ENCODE measurements at places on chromosomes 11 and 22. TPM values are rescaled to one million over a fixed set of nuclear protein-coding genes. Genes with fewer than 3 reads are reported as not detected.

SCGB1C1 gene
- not detected for total RNA-seq

ACRV1 gene
- total RNA-seq, result not detected

ENTHD1 gene
- total RNA-seq, result not detected

CHADL gene
- 1.6 TPM for total RNA-seq

CARD18 gene
- 0.38 TPM for total RNA-seq

TBX10 gene
- not detected for total RNA-seq

UBQLN3 gene
- 0.13 TPM for total RNA-seq

KRTAP5-10 gene
- total RNA-seq, result not detected

AMBRA1 gene
- total RNA-seq, result 11.3 TPM

SLC22A12 gene
- not detected for total RNA-seq

SDF2L1 gene
- 67.9 TPM for total RNA-seq

MS4A13 gene
- not detected for total RNA-seq

ANO9 gene
- 7.4 TPM for total RNA-seq

OR52A1 gene
- not detected for total RNA-seq

TSPO gene
- 486 TPM for total RNA-seq

NELL1 gene
- total RNA-seq, result not detected

SLC17A6 gene
- not detected for total RNA-seq

FCHSD2 gene
- total RNA-seq, result 3.6 TPM

CASTOR1 gene
- 2.4 TPM for total RNA-seq

OR8H2 gene
- total RNA-seq, result not detected

CBX7 gene
- 1.8 TPM for total RNA-seq

CCDC34 gene
- 1.3 TPM for total RNA-seq

ADORA2A gene
- under 0.01 TPM for total RNA-seq

RBMXL2 gene
- total RNA-seq, result not detected

AIFM3 gene
- total RNA-seq, result 2.8 TPM

SYT8 gene
- 0.53 TPM for total RNA-seq

SEZ6L gene
- not detected for total RNA-seq
